ENCODE measurements at places on chromosomes 4 and X. TPM values are rescaled to one million over a fixed set of nuclear protein-coding genes. Genes with fewer than 3 reads are reported as not detected.

NSUN7 gene
- polyA plus RNA-seq = 11.7 TPM

DCX gene
- polyA plus RNA-seq = 1.8 TPM

FAM241A gene
- polyA plus RNA-seq = 1.4 TPM

DNA sequence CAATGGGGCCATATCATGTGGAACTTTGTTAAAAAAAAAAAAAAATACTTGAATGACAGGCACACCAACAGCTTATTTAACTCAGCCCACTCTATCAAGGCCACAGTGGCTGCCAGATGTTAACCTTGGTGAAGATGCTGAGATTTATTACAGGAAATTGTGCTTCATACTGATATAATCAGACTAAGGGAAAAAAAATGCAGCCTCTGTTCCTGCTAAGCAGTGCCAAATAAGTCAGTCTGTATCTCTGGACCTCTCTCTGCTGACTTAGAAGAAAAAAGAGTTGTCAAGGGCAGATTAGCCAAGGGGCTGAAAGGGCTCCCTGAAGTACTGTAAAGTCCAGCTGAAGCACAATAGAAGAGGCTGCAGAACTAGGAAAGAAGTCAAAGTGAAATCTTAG lies 677.7 kb upstream of the HTR2C start:
- no peak for DNase-seq

GRCh38 chr4:64729561-64729960 lies 320.3 kb upstream of the TECRL start:
- no peak for DNase-seq

GRCh38 chr4:17218786-17219185 lies 293.1 kb downstream of the QDPR start:
- no peak for DNase-seq

DNA sequence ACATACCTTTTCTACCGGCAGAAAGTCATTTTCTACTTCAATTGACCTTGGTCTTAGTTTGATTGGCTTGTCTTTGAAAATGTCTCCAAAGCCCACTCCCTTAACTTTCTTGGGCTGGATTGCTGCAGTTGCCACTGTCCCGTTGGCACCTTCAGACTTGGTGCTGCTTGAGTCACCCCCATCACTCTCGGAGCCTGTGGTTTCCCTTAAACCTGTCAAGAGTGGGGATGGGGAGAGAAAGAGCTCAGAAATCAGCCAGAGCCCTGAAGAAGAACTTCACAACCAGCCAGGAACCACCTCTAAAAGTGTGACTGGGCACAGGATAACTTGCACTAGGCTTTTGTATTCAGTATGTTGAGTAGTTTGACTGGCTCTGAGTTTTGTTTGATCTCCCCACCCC lies 168.5 kb upstream of the MAP3K15 start:
- DNase-seq = no peak

- DNase-seq = no peak
Observed at GRCh38 chrX:45322820-45323219, 122.1 kb upstream of the DIPK2B start.

DNA sequence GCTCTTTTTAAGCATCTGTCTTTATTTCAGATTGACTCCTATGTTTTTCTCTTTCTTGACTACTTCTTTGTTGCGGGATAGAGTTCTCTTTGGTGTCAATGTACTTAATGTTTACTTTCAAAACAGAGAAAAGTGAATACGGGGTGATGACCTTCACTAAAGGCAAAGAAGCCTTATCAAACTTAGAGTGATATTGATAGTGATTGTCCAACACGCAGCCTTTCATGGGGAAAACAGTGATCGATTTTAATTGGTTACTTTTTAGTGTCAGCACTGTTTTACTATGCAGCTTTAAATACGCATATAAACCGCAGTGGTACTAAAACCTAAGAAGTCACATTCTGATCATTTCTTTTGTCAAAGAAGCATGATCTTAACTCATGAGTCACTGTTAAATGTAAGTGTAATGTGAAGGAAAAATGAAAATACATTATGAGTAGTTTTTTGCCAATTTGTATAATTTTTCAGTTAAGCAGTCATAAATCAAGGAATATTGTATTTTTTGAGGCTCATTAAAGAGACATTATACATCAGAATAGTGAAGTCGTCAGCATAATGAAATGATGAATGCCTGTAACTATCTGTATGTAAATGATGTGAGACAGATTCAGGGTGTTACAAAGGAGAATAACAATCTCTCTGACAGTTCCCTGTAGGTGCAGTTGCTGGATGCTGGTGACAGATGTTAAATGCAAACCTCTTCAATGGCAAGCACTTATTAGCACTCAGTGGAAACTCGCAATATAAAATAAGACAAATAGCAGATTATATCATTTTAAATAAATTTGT lies 2082.8 kb upstream of the TENM3 start:
- no peak for DNase-seq

Data from right renal cortex interstitium (tissue), 3 donors.